ENCODE measurements at places on chromosomes 11 and 22.

GRCh38 chr22:41015003-41015402 lies 63.8 kb downstream of the RBX1 start:
- DNase-seq = no peak

GRCh38 chr11:97973352-97973857 lies 1047.3 kb upstream of the CNTN5 start:
- no peak for DNase-seq

DNA sequence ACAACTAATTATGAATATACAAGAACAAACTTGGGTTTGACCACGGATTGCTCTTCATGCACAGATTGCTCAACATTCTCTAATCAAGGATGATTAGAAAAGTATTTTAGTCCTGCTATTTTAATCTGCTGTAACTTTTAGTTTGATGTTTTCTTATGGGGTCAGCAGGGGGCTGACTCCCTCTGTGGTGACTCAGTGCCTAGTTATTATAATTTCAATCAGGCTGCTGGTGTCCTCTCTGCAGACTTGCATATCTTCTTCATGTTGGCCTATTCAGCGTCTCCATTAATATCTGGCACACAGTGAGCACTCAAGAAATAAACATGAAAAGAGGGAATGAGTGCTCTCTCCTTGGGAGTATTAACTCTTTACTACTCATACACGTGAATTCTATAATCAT lies 223.8 kb upstream of the DDI1 start:
- no peak for DNase-seq

DNA sequence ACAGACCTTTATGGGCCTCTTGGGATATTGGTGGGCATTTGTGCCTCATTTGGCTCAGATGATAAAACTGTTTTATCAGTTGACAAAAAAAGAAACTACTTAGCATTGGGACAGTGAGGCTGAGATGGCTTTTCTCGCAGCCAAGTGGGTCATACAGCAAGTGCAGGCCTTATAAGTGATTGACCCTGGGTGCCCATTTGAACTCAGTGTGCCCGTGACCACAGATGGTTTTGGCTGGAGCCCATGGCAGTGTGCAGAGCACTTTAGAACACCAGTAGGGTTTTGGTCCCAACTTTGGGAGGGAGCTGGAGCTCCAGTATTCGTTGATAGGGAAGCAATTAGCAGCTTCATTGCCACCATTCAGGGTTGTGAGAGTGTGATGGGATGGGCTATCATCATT lies 404.5 kb upstream of the LARGE1 start:
- no peak for DNase-seq
